Astrocyte (in vitro differentiated cells and primary cell): ENCODE measurements at places on chromosomes 7 and 10. TPM values are rescaled to one million over a fixed set of nuclear protein-coding genes. Genes with fewer than 3 reads are reported as not detected.

The KCND2 gene
- 0.24 and 0.30 TPM in 2 replicates for total RNA-seq

DNA sequence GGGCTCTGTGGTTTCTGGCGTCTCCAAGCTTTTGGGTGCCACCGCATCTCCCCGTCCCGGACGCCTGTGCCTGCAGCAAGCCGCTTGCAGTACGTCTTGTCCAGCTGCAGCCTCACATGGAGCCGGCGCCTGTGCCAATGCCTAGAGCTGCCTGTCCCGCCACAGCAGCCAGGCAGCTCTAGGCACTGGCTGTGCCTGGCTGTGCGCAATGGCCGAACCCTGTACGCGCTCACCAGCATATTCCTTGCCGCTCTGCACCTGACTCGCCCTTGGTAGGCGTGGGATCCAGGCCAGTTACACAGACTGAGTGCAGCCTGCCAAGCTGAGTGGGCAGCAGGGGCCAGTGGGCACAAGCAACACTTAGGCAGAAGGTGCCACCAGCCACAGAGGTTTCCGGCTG, 381.2 kb upstream of the SORCS1 start:
- H3K27me3 ChIP-seq: no peaks in the 10 kb centered on the region
- DNase-seq: no peak
- no peak overlapping the region for H3K27ac ChIP-seq
- H3K4me1 ChIP-seq: peaks cover 14% of the 10 kb centered on the region
- H3K4me3 ChIP-seq: no peak overlapping the region
- no peaks in the 10 kb centered on the region for H3K36me3 ChIP-seq

- H3K4me1 ChIP-seq: no peaks in the 10 kb centered on the region
- DNase-seq: no peak
- H3K4me3 ChIP-seq: no peak overlapping the region
- H3K27ac ChIP-seq: no peak overlapping the region
- peaks cover 3% of the 10 kb centered on the region for H3K27me3 ChIP-seq
Observed at GRCh38 chr7:76231071-76231470, 29.4 kb downstream of the SRRM3 start.

- no peak overlapping the region for H3K27ac ChIP-seq
- H3K36me3 ChIP-seq: no peaks in the 10 kb centered on the region
- H3K4me1 ChIP-seq: no peaks in the 10 kb centered on the region
- DNase-seq: no peak
- no peaks in the 10 kb centered on the region for H3K27me3 ChIP-seq
Observed at GRCh38 chr10:43598446-43598845, 7.8 kb upstream of the ZNF485 start.

The PIP gene
- not detected in 2 replicates for total RNA-seq

The AGR3 gene
- total RNA-seq: not detected in 2 replicates

GRCh38 chr10:94456942-94457341, 54.6 kb downstream of the TBC1D12 start:
- H3K27ac ChIP-seq: no peak overlapping the region
- H3K36me3 ChIP-seq: no peaks in the 10 kb centered on the region
- no peak for DNase-seq
- H3K4me3 ChIP-seq: no peak overlapping the region
- H3K27me3 ChIP-seq: no peaks in the 10 kb centered on the region

The CLDN12 gene
- total RNA-seq: 37.9 and 42.8 TPM in 2 replicates

DNA sequence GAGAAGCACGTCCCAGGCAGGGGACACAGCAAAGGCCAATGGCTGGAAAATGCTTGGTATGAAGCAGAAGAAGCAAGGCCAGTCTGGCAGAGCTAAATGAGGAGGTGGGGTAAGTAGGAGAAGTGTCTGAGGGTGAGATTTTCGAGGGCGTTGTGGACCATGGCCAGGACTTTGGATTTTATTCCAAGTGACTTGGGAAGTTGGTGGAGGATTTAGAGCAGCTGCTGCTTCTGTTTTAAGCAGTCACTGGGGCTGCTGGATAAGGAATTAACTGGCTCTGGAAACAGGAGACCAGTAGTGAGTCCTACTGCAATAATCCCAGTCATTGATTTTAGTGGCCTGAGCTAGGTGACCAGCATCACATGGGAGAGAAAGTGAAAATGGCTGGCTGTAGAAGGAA, 67.6 kb upstream of the GSDME start:
- H3K27ac ChIP-seq: no peak overlapping the region
- H3K4me1 ChIP-seq: peaks cover 68% of the 10 kb centered on the region
- H3K36me3 ChIP-seq: peaks cover 2% of the 10 kb centered on the region
- no peaks in the 10 kb centered on the region for H3K27me3 ChIP-seq
- H3K4me3 ChIP-seq: no peak overlapping the region

DNA sequence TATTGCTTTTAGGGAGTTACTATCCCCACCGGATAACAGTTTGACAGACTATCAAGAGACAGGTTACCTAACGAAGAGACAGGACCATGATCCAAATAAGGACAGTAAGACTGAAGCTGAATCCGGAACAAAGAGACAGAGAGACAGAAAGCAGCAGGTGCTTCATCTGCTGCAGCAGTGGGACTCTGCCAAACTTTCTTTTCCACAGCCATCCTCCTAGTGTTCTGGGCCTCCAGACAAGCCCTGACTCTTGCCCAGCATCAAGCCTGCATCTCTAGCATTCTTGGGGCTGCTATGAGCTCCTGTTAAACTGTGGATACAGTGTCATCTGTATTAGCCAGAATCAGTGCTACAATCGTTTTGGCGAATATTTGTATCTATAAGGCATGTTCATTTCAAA, 761.7 kb downstream of the GRID1 start:
- no peak overlapping the region for H3K4me3 ChIP-seq
- no peaks in the 10 kb centered on the region for H3K27me3 ChIP-seq
- no peaks in the 10 kb centered on the region for H3K36me3 ChIP-seq
- no peak for DNase-seq
- H3K4me1 ChIP-seq: no peaks in the 10 kb centered on the region
- no peak overlapping the region for H3K27ac ChIP-seq

- H3K4me1 ChIP-seq: no peaks in the 10 kb centered on the region
- no peaks in the 10 kb centered on the region for H3K36me3 ChIP-seq
- no peaks in the 10 kb centered on the region for H3K27me3 ChIP-seq
- no peak for DNase-seq
- H3K27ac ChIP-seq: no peak overlapping the region
Observed at GRCh38 chr7:64614812-64615211, 51.1 kb upstream of the ZNF107 start.

The KLHDC10 gene
- total RNA-seq: 33.2 and 40.3 TPM in 2 replicates

DNA sequence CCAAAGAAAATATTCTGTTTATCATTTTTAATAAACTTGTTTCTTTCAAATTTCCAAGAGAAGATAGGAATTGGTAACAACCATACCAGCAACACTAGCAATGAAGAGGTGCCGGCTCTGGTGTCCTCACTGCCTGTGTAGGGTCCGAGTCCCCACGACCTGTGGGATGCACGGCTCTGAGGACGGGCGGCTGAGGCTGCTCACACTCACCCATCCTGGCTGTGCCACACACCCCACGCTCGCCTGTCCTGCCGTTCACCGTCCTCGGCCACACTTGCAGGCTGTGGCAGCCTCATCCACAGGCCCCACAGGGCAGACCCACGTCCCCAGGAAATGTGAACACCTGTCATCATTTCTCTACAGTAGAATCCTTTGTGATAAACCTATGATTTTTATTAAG, 48.2 kb upstream of the DPYSL4 start:
- H3K4me1 ChIP-seq: no peaks in the 10 kb centered on the region
- no peak overlapping the region for H3K4me3 ChIP-seq
- H3K36me3 ChIP-seq: no peaks in the 10 kb centered on the region
- no peak overlapping the region for H3K27ac ChIP-seq
- no peaks in the 10 kb centered on the region for H3K27me3 ChIP-seq
- no peak for DNase-seq

- DNase-seq: peak; percentile 63
- no peaks in the 10 kb centered on the region for H3K36me3 ChIP-seq
- no peaks in the 10 kb centered on the region for H3K27me3 ChIP-seq
- H3K4me3 ChIP-seq: no peak overlapping the region
Observed at GRCh38 chr7:18541181-18541870, 45.8 kb downstream of the HDAC9 start.

The SUN3 gene
- not detected in 2 replicates for total RNA-seq

The SFMBT2 gene
- 3.9 and 5.0 TPM in 2 replicates for total RNA-seq

DNA sequence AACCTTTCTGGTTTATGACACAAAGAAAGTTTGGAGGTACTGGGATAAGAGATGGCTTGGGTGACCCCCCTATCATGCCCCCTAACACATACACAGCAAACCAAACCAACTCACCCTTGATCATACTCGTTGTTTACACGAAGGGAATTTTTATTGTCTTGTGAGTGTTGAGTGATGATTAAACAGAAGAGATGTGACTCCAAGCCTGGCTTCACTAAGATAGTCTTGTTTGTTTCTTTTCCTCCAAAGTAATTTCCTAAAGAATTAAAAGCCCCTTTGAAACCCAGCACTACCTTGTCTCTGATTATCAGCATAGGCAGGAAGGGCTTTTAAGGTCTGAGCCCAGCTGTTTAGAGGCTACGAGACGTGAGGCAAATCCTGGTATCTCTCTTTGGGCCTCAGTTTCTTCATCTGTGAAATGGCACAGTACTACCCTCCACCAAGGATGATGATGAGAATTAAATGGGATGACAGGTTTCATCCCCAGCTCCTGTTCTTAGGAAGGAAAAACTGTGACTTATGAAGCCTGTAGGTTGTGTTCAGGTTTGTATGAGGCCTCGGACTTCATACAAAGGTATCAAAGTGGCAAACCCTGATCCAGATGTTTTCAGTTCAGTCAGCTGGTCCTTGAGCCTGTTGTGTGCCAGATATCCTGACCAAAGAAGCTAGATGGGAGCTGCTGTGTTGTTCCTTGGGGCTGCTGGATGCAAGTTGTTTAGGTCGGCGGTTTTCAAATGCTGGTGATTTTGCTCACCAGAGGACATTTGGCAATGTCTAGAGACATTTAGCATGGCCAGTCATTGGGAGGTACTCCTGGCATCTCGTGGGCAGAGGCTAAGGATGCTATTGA, 51.8 kb downstream of the TCF7L2 start:
- H3K4me3 ChIP-seq: no peak overlapping the region
- no peak overlapping the region for H3K27ac ChIP-seq
- H3K36me3 ChIP-seq: no peaks in the 10 kb centered on the region

- H3K36me3 ChIP-seq: no peaks in the 10 kb centered on the region
- H3K4me1 ChIP-seq: peaks cover 13% of the 10 kb centered on the region
- DNase-seq: peak; percentile 94
- H3K27me3 ChIP-seq: peaks cover 1% of the 10 kb centered on the region
- H3K27ac ChIP-seq: peak overlapping the region; percentile 48
Observed at GRCh38 chr10:68871731-68872342, 29.3 kb upstream of the DDX50 start.

- H3K27ac ChIP-seq: no peak overlapping the region
- H3K27me3 ChIP-seq: no peaks in the 10 kb centered on the region
- H3K4me1 ChIP-seq: peaks cover 11% of the 10 kb centered on the region
- H3K4me3 ChIP-seq: no peak overlapping the region
- DNase-seq: peak; percentile 65
- H3K36me3 ChIP-seq: no peaks in the 10 kb centered on the region
Observed at GRCh38 chr10:29880856-29881255, 178.5 kb downstream of the JCAD start.

DNA sequence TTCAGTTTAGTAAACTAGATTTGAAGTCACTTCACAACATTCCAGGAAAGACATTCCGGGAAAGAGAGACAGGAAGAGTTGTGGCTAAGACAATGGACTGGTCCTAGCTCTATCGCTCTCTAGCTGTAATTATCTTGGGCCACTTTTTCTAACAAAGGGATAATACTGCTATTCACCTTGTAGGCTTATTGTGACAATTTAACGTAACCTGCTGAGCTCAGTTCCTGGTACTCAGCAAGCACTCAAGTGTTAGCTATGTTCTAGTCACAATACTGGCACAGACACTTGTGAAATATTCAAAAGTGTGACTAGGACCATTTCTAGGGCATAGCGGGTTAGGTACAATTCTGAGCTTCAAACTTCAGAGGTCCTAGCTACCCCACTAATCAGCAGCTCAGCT, 12.0 kb upstream of the NRCAM start:
- H3K27ac ChIP-seq: no peak overlapping the region
- no peaks in the 10 kb centered on the region for H3K36me3 ChIP-seq
- H3K4me3 ChIP-seq: no peak overlapping the region
- H3K4me1 ChIP-seq: no peaks in the 10 kb centered on the region
- no peaks in the 10 kb centered on the region for H3K27me3 ChIP-seq
- DNase-seq: no peak

DNA sequence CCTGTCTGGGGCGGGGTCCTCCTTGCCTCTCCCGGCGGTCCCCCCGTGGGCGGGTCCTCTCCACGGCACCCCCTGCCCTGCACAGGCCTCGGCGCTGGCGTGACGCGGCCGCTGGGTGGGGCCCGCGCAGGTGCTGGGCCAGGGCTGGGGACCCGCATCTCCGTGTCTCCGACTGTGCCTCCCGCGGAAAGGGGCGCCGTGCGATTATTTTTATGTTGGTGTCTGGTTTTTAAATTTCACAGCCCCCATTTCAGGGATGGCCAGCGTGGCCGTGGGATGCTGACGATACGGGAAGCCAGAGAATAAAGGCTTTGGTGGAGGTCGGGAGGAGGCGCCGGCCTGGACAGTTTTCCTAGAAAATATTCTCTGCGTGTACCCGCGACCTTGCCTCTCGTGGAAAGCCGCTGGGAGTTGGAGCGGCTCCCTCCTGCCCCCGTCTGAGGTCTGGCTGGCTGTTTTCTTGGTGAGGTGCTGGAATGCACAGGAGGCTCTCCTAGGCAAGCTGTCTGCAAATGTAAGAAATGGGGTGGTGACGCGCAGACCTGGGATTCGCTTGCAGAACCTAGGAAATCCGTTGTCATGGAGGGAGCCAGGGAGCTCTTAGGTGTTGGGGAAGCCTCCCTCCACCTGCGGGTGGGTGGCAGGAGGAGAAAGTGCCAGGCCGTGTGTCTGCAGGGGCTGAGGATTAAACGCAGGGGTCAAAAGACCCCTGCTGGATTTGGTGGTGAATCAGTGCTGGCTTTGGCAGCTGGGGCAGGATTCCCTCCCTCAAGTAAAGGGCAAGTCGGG, 28.7 kb upstream of the JAKMIP3 start:
- H3K27ac ChIP-seq: no peak overlapping the region
- no peaks in the 10 kb centered on the region for H3K36me3 ChIP-seq
- peak; percentile 6 for DNase-seq
- H3K4me1 ChIP-seq: no peaks in the 10 kb centered on the region
- H3K27me3 ChIP-seq: peaks cover 33% of the 10 kb centered on the region

GRCh38 chr7:117008886-117009531, 55.7 kb downstream of the ST7 start:
- no peaks in the 10 kb centered on the region for H3K36me3 ChIP-seq
- DNase-seq: peak; percentile 83
- H3K27ac ChIP-seq: no peak overlapping the region
- no peaks in the 10 kb centered on the region for H3K27me3 ChIP-seq
- peaks cover 22% of the 10 kb centered on the region for H3K4me1 ChIP-seq
- H3K4me3 ChIP-seq: no peak overlapping the region

- H3K36me3 ChIP-seq: no peaks in the 10 kb centered on the region
- no peak overlapping the region for H3K27ac ChIP-seq
- DNase-seq: no peak
- no peak overlapping the region for H3K4me3 ChIP-seq
- peaks cover 10% of the 10 kb centered on the region for H3K4me1 ChIP-seq
Observed at GRCh38 chr10:12444981-12445700, 95.8 kb downstream of the CAMK1D start.

The LIPK gene
- total RNA-seq: not detected in 2 replicates

The PRSS2 gene
- total RNA-seq: not detected in 2 replicates

- DNase-seq: peak; percentile 6
- peak overlapping the region; percentile 97 for H3K4me3 ChIP-seq
- H3K4me1 ChIP-seq: no peaks in the 10 kb centered on the region
- peak overlapping the region; percentile 86 for H3K27ac ChIP-seq
Observed at GRCh38 chr7:25124465-25125136, 459 bp downstream of the CYCS start.

The MNX1 gene
- not detected in 2 replicates for total RNA-seq
